ENCODE measurements at places on chromosomes 13 and 19.

DNA sequence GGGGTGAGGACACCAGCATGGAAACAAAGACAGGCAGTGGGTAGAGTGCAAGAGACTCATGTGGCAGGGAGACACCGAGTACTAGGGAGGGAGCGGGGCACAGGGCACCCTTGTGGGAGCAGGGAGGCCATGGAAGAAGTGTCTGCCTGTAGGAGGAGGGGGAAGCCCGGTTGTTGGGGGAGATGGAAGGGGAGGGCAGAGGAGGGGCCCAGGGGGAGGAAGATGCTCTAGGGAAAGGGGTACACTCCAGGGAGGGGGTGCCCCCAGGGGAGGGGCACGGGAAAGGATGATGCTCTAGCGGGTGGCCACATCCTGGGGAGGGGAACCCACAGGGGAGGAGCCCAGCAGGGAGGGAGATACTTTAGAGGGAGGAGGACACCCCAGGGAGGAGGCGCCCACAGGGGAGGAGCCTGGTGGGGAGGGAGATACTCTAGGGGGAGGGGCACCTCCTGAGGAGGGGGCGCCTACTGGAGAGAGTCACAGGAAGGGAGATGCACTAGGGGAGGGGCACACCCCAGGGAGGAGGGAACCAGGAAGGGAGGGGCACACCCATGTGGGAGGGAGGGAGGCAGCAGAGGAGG, 24.9 kb downstream of the CPAMD8 start:
- DNase-seq, result peak; percentile 95

- no peak for DNase-seq
These were observed 5.5 kb upstream of the CYP4F3 start for GRCh38 chr19:15635016-15635805.

DNA sequence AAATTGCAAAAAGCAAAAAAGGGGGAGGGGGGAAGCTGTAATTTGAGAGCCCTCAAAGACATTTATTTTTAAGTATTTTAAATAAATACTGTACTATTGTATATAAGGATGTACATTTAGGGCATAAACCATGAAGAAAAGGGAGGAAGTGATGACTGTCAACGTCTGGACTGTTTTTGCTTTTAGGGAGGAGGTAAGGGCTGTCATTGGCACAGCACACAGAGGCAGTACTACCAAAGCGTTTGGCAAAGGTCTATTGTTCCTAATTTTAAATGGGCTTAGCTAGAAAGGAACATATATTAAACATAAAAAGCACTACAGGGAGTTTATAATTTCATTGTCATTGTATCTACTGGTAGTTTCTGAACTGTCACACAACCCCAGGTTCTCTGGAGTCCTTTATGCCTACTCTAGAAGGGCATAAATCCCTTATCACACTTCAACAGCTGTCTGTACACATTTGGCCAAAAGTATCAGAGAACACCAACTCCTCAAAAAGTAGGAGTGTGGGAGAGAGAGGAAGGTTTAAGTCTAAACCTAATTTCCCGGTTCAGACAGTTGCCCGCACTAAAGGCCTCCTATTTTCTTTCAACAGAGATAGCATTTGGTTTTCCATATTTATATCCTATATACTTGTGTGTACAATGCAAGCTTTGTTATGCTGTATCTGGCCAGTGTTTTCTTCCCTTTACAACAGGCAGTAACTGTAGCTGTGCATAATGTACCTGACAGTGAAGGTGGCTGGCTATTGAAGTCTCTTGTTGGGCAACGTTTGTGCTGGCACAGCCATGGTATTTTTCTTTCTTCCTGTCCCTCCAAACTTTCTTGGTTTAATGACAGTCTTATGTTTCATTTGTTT, 406.2 kb downstream of the KLF5 start:
- no peak for DNase-seq

GRCh38 chr19:289651-290371, 1.4 kb downstream of the PLPP2 start:
- DNase-seq, result peak; percentile 39

DNA sequence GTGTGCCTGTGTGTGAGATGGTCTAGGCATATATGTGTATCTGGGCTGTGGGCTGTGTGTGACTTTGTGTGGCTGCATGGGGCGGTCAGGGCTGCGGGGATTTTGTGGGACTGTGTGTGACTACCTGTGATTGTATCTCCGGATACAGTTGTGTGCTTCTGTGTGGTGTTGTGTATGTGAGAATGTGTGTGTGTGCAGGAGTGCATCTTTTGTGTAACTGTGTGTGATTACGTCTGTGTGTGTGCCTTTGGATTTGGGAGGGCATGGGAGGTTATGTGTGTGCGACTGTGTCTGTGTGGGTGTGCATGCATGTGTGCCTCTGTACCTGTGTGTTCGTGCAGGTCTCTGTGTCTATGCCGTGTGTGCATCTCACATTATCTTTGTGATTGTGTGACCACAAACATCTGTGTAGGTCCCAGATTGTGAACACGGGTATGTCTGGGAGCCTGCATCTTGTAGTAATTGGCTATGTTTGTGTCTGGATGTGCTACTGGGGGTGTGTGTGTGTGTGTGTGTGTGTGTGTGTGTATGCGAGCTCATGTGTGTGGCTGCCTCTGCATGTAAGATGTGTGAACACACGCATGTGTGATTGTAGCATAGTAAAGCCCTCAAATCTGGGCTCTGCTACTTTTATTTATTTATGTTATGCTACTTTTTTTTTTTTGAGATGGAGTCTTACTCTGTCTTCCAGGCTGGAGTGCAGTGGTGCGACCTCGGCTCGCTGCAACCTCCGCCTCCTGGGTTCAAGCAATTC, 7.6 kb downstream of the EHD2 start:
- no peak for DNase-seq

GRCh38 chr19:17468302-17469091, 1.8 kb upstream of the SLC27A1 start:
- no peak for DNase-seq

DNA sequence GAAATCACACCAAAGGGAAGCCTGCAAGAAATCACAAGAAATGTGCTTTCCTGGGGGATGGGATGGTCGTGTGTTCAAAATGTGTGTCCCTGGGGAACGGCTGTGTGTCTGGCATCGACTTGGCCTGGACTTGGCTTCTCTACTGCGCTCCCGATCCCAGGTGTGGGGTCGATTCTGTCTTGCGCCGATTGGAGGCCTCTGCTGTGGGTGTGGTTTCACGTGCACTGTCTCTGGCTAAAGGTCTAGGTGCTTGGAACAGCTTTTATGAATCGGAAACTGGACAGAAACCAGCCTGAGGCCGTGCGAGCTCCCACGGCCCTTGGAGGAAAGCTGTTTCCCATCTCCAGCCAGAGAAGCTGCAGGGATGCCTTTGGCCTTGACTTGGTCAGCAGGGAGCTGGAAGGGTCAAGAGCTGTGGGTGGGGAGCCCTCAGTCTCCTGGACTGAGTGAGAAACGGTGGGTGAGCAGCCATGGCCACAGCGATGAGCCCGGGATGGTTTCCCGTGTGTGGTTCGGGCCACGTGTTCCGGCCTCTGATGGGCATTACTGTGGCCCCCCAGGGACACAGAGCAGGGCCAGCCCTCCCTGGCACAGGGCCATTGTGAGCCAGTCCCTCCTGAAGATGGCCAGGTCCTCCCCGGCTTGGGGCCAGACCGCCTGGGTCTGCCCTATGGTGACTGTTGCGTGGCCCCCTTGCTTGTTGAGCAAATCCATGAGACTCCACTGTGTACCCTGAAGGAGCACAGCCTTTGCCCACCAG, 29.7 kb downstream of the MCF2L start:
- DNase-seq, result no peak

DNA sequence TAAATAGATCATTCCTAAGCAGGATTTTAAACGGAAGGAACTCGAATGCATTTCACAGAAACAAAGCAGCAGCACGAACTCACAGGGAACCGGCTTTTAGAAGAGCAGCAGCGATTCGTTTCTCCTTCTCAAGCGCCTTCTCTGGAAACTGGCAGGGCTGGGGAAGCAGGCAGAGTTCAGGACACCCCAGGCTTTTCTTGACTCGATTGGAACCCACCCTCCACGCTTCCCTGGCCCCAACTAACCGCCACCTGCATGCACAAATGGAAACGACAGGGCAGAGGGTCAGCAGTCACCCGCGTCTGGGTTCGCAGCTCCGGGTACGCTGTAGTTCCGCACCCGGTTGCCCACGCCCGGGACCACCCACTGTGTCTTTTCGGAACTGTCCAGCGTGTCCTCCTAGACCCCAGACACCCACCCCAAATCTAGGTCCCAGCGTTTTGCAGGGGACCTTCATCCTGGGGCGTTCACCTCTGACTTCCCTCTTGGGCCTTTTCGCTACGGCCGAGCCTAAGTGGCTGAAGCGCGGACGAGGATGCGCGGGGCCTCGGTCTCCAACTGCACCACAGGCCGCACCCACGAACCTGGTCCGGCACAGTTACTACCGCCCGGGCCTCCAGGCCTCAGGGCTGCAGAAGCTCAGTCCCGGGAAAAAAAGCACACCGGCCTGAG, 500 bp downstream of the ZFP30 start:
- DNase-seq, result peak; percentile 11

Measured in CD4-positive, alpha-beta T cell treated with Interleukin-17A for 1 hour (primary cell).